ENCODE measurements at places on chromosomes 7 and 10. TPM values are rescaled to one million over a fixed set of nuclear protein-coding genes. Genes with fewer than 3 reads are reported as not detected.
A peak's percentile ranks its signal among the peaks of the same experiment; 100 is the strongest.

GRCh38 chr7:132738254-132738653 lies 162.0 kb upstream of the PLXNA4 start:
- no peak for DNase-seq

- DNase-seq: no peak
Measured at GRCh38 chr10:66049335-66049734, 876.5 kb upstream of the LRRTM3 start.

GRCh38 chr7:44057849-44058758 lies 7.3 kb downstream of the PGAM2 start:
- DNase-seq: peak; percentile 28

GRCh38 chr7:33743594-33743993 lies 161.7 kb upstream of the BMPER start:
- DNase-seq: peak; percentile 61

GRCh38 chr7:8379264-8379663 lies 54.1 kb upstream of the NXPH1 start:
- no peak for DNase-seq

DNA sequence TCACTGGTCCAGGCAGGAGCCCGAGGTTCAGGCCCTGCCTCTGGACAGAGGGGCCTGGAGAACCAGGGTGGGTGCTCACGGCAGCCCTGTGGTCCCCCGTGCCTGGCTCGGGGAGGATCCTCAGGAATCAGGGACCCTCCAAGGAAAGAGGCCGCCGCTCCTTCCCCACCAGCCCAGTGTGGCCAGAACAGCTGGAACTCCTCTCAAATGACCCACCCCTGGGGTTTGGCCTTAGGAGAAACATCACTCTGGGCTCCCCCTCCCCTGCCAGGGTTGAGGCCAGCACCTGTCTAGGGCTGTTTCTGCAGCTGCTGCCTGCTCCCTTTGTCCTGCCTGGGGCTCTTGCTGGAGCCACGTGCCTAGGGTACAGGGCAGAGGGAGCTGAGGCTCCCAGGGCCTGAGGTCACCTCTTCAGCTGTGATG lies 161.0 kb downstream of the RNF216 start:
- peak; percentile 82 for DNase-seq

DNA sequence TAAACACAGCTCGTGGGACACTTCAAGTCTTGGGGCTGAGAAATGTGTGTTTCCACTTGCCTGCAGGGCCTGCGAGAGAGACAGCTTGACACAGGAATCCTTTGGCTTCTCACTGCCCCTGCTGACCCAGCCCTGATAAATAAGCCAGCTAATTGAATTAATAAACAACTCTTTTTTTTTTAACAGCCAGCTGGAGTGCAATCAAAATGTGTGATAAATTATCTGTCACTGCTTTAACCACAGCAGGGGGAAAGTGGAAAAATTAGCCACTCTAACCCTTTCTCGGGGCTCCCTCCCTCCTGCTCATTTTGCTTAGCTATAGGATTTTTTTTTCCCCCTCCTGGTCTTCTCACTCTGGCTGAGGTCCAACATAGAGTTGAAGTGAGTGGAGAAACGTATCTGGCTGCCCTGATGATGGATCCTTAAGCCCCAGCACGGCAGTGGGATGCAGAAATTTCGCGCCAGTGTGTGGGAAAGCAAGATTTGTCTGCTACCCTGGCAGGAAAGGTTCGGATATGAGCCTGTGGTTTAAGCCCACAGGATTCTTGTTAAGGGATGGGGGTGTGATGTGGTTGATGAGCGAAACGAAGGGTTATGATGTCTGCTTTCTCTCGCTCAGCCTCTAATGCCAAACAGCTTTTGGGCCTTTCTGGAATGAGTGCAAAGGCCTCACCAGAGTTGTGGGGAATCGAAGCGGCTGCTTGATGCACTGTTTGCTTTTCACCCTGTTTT lies 173.8 kb downstream of the TRIL start:
- no peak for DNase-seq

DNA sequence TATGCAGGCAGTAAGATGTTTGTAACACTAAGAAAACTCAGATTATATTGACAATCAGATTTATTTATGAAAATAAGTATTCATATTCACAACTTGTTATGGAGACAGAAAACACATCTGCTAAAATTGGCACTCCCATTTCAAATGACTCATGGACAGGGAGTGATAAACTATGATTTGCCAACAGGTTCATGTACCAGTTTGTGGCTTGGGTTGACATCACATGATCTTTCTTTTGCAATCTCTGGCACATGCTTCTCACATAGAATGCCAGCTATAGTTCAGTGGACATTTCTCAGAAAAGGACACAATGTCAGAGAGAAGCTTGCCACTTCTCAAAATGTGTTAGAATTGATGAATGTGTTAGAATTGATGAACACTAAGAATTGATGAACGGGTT lies 663.2 kb upstream of the ANKRD30A start:
- DNase-seq: no peak

DNA sequence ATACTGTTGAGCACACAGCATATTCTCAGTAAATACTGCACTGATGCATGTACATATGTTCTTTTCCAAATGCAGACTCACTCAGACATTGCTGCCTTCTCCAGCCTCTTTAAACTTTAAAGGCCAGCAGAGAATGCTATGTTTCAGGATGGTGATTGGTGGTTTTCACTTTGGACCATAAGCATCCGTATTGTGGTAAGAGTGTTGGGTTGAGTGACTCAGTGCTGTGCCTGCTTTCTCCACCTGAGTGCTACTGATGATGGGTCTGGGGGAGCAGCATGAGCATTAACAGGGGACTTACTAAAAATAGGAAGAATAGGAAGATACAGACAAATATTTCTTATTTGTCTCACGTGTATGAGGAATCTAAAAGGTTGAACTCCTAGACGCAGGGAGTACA lies 56.3 kb upstream of the ZNF92 start:
- DNase-seq: no peak

GRCh38 chr7:85341121-85341520 lies 154.3 kb upstream of the SEMA3D start:
- no peak for DNase-seq

- no peak for DNase-seq
Measured at GRCh38 chr10:46222364-46222935, 64.3 kb upstream of the ANTXRL start.

DNA sequence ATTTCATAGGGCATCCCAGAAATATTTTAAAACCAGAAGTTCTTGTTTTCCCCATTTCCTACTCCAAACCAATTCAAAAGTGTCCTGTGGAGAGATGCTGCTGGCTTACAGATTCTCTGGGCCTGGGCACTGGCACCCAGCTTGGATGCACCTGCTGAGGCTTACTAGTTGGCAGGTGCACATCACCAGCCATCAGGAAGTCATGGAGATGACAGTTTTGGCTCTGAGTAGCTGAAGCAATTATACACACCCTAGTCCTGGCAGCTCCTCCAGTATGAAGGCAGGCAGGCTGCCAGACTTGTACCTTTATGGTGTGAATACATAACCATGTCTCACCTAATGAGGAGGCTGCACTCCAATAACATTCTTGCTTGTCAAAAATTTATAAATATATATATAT lies 276.6 kb upstream of the GHITM start:
- no peak for DNase-seq

DNA sequence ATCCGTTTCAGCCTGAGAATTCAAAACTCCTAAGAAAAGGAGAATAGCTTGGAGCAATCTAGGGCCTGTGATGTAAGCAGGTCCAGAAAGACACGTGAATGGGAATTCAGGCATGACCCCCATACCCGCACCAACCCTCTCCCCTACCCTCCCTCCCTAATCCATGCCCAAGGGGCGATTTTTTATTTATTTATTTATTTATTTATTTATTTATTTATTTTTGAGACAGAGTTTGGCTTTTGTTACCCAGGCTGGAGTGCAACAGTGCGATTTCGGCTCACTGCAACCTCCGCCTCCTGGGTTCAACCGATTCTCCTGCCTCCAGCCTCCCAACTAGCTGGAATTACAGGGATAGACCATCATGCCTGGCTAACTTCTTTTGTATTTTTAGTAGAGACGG lies 16.6 kb upstream of the EIF4H start:
- DNase-seq: no peak

DNA sequence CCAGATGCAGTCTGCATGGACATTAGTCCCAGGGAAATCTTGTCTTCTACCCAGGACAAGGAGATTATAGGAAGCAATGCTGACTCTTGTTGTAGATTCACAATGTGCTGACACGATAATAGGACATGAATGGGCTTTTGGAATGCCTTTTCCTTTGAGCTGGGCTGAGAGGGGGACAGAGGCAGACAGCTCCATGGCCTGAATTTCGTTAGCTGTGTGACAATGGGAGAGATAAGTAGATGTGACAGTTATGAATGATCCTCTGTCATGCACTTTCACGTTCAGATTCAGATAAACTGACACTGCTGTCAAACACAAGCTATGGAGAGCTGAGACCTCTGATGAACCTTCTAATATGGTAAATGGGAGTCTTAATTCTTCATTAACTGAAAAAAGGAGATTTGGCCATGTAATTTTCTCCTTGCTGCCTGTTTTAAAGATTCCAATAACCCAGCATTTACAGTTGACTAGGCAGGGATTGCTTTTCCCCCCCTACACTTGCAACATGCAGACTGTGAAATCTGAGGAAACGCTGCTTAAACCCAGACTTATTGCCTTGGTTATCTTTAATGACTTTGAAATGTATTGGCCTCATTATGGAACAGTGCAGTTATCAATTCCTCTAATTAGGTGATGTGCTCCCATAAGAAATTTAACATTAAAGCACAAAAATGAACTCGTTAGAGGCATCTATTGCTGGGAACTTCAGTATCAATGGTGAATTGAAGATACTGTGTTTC lies 669.3 kb downstream of the AUTS2 start:
- DNase-seq: peak; percentile 12

GRCh38 chr7:100493476-100494264 lies 9.9 kb downstream of the NYAP1 start:
- peak; percentile 88 for DNase-seq

Gene FXYD4
- 109 TPM for total RNA-seq

Gene TDRD1
- total RNA-seq: 0.88 TPM

Gene ASAH2
- 1.3 TPM for total RNA-seq

Gene MYL10
- not detected for total RNA-seq

Gene CNTNAP2
- total RNA-seq: 0.13 TPM

Gene TRIL
- 6.1 TPM for total RNA-seq

Gene C10orf62
- 1.6 TPM for total RNA-seq

Gene LIPJ
- not detected for total RNA-seq

Gene GAD2
- not detected for total RNA-seq

Gene EPDR1
- total RNA-seq: 17.0 TPM

Gene RAB18
- total RNA-seq: 113 TPM

Data from kidney (tissue), 22 donors.